ENCODE measurements at places on chromosomes 2 and 18. TPM values are rescaled to one million over a fixed set of nuclear protein-coding genes. Genes with fewer than 3 reads are reported as not detected.

Gene SFXN5
- 16.9 TPM for total RNA-seq

Gene CRIM1
- total RNA-seq: 618 TPM

Gene DPP4
- total RNA-seq: 3.8 TPM

Gene NPHP1
- 2.7 TPM for total RNA-seq

Gene LIMS2
- total RNA-seq: 15.6 TPM

Gene UGT1A10
- not detected for total RNA-seq

Gene DSC2
- total RNA-seq: 0.64 TPM

Gene CXCR4
- total RNA-seq: 211 TPM

Gene DNER
- total RNA-seq: 13.4 TPM

Gene DCDC2C
- total RNA-seq: not detected

Gene EFEMP1
- total RNA-seq: 1,158 TPM

Gene OTOS
- not detected for total RNA-seq

Gene SPATA3
- total RNA-seq: not detected

Gene BCL2
- total RNA-seq: 2.2 TPM

Gene CPS1
- total RNA-seq: 0.53 TPM
